ENCODE measurements at places on chromosomes 16 and 17.

GRCh38 chr17:61144137-61144536 is 255.5 kb upstream of the TBX2 start:
- DNase-seq: no peak

DNA sequence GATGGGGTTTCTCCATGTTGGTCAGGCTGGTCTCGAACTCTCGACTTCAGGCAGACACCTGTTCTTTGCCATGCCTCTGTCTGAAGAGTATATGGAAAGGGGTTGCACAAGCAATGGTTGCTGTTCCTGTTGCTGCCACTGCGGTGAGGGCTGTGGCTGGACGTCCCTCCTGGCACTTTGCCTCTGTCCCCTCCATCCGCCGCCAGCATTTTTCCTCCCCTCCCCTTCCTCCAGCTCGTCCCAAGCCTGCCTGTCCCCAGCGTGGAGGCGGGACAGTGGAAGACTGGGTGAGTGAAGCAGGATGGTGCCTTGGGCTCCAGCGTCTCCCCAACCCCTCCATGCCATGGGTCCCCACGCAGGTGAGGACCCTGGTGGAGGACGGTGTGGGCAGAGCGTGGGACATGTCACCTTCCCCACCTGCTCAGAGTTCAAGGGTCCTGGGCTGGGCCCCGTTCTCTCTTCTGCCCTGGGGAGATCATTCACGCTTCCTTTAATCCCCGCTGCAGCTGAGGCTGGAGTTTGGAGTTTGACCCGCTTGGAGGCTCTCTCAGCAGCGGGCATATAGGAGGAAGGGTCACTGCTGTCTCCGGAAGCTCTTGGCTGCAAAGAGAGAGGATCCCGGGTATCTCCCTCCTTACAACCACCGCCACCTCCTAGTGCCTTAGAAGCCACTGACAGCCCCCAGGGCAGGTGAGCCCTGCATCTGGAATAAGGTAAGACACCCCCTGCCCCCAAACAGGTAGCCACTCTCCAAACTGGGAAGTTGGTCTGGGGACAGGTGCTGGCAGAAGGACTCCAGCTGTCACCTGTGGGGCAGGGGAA is at the start of gene SLC5A11:
SLC5A11 (plus strand) TSS at position 238 of the 822 bp plus-strand sequence. CDS start 12,681 bp downstream, outside the sequence.
- DNase-seq: no peak

DNA sequence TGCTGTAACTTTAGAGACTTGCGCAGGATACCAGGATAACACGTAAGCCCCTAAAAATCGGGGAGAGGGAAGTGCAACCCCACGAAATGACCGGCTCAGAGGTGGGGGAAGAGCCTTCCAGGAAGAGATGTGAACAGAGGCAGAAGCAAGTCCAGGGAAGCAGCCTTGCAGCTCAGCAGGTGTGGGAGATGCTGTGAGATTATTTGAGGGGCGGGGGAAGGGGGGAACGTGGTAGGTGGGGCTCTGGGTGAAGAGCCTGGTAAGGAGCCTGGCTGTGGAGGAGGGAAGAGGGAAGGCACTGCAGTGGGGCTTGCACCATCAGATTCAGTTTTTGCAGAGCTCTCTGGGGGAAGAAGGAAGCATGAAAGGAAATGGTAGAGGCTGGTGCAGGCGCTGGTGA is 95.4 kb upstream of the CACNG5 start:
- DNase-seq: no peak

GRCh38 chr16:56311208-56312027 is 113.9 kb downstream of the AMFR start:
- no peak for DNase-seq

GRCh38 chr16:52016387-52016786 is 530.6 kb downstream of the TOX3 start:
- DNase-seq: no peak

GRCh38 chr17:9032583-9032982 is 11.3 kb downstream of the NTN1 start:
- DNase-seq: no peak

DNA sequence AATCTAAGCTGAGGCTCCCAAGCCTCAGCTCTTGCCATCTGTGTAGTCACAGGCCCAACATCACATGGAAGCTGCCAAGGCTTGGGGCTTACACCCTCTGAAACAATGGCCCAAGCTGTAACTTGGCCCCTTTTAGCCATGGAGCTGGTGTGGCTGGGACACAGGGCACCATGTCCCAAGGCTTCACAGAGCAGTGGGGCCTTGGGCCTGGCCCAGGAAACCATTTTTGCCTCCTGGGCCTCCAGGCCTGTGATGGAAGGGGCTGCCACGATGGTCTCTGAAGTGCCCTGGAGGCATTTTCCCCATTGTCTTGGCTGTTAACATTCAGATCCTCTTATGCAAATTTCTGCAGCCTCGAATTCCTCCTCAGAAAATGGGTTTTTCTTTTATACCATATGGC is 952.3 kb upstream of the GOT2 start:
- DNase-seq: no peak

- DNase-seq: no peak
Observed at GRCh38 chr16:47150067-47150466, 6.3 kb upstream of the NETO2 start.

DNA sequence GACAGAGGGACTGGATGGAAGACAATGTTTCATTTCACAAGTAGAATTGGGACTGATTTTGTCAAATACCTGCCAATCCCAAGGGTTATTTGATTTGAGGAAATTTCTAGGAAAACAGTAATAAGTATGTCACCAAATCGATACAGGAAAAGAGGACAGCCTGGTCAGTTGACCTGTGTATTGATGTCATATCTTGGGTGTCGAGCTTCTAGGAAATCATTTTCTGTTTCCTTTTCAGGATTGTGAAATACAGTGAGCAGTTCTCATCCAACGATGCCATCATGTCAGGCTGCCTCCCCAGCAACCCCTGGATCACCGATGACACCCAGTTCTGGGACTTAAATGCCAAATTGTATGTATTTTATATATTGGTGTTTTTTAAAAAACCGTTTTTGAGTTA is 56.1 kb downstream of the RGS9 start:
- no peak for DNase-seq

Measured in HFFc6 (cell line).